ENCODE measurements at places on chromosomes 11 and 22. TPM values are rescaled to one million over a fixed set of nuclear protein-coding genes. Genes with fewer than 3 reads are reported as not detected.

PLEKHA7 gene
- 8.1 TPM for total RNA-seq

DNA sequence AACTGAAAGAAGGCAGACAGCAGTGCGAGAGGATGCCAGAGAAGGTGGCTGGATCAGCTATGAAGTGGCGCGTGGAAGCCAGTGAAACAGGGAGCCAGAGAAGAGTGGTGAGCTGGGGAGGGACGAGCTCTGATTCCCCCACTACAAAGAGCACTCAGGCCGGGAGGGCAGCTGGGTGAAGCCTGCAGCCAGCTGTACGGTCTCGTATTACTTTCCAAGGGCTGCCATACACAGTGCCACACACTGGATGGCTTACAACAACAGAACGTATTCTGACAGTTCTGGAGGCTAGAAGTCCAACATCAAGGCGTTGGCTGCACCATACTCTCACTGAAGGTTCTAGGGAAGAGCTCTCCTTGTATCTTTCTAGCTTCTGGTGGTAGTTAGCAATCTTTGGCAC is 47.1 kb upstream of the WNT11 start:
- no peak for DNase-seq

GRCh38 chr22:43566561-43567332 is 154.9 kb downstream of the MPPED1 start:
- no peak for DNase-seq

- DNase-seq = no peak
Measured at GRCh38 chr11:64744544-64745188, 724 bp upstream of the RASGRP2 start.

- no peak for DNase-seq
Measured at GRCh38 chr22:33163815-33164214, 105.6 kb upstream of the SYN3 start.

DNA sequence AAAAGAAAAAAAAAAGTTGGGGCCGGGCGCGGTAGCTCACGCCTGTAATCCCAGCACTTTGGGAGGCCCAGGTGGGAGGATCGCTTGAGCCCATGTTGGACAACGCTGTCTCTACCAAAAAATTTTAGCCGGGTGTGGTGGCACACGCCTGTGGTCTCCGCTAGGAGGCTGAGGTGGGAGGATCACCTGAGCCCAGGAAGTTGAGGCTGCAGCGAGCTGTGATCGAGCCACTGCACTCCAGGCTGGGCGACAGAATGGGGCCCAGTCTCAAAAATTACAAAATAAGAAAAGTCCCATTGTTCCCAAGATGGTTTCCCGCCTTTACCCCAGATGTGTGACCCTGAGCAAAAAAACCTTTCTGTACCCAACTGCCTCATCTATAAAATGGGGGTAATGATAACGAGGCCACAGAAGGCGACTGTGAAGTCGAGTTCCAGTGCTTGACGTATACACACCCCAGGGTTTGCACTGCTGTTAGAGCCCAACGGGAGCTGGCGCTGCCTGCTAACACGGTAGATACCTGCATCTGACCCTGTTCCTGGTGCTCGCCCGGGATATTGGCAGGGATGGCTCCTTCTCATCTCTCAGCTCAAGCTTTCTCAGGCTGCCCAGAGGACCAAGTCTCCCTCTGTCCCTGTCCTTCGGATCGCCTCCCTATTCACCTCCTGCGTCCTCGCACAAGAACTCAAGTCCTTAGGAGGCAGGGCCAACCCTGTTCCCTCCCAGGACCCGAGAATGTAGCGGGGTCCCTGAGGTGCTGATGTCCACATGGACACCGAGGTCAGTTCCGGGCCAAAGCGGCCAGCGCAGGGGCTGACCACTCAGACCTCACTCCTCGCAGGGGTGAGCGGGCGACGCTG is 1.1 kb upstream of the RPLP2 start:
- DNase-seq = no peak

DNA sequence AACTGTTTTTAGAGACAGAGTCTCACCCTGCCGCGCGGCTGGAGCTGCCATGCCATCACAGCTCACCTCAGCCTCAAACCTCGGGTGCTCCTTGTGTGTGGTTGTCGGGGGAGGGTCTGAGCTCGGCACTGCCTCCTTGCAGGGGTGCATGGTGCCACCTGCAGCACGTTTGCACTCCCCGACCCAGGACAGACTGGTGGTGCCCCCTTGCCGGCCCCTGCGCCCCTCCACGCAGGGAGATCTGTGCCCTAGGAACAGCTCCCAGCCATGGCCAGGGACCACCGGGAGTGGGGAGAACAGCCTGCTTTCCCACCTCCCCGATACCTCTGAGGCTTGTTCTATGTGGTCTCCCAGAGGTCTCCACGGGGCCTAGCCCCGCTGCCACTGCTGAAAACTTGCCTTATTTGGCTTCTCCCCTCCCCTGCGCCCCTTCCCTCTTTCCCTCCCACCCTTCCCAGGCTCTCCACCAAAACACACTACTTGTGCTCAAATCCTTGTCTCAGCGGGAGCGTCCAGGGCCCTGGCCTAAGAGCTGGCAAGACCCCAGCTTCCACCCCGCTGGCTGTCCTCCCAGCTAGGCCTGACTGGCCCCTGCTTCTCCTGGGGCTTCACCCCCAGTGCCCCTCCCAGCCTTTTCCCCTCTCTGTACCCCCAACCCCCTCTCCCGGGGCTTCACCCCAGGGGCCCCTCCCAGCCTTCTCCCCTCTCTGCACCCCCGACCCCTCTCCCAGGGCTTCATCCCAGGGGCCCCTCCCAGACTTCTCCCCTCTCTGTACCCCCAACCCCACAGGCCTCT is 13.4 kb upstream of the TPCN2 start:
- no peak for DNase-seq

DNA sequence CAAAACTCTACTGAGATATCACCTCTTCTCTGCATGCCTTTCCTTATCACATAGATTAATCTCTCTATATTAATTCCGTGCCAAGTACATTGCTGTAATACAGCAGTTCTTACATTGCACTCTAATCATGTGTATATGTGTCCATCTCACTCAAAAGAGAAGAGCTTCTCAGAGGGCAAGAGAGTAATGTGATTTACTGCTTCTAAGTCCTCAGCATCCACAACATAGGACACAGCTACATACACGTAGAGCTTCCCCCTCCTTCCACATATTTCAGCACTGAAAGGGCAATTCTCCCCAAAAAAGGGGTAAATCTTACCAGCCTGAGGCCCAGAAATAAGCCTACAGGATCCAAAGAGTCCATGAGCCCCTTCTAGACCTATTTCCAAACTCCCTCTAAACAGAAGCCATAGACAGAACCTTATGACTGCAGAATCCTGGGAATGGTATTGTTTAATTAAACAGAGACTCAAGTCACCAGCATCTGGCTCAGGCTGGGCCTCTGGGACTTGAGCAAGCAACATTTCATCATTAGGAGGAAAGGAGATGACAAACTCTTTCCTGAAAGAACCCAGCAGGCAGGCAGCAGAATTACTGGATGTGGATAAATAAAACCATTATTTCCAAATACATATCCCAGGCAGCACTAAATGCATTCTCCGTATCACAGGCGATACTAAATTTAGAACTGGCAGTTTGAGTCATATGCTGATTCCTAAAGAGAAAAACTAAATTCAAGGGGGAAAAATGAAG is 87.2 kb downstream of the KCNC1 start:
- no peak for DNase-seq

KIRREL3 gene
- total RNA-seq = 1.0 TPM

GRCh38 chr22:21857481-21857914 is 9.9 kb downstream of the MAPK1 start:
- no peak for DNase-seq

DNA sequence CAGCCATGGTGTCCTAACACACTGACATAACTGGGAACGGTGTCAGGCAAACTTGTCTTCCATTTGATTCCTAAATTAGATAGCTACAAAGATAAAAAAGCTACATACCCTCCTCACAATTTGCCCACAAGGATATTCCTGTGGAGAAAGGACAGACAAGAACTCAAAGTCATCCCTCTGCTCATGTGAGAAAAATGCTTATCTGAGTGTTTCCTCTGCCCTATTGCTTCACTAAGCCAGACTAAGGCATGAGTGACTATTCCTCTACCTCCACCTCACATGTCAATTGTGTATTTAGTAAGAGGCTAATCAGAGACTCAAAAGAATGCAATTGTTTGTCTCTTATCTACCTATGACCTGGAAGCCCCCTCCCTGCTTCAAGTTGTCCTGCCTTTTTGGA is 247.7 kb downstream of the DDX10 start:
- DNase-seq = no peak

DNA sequence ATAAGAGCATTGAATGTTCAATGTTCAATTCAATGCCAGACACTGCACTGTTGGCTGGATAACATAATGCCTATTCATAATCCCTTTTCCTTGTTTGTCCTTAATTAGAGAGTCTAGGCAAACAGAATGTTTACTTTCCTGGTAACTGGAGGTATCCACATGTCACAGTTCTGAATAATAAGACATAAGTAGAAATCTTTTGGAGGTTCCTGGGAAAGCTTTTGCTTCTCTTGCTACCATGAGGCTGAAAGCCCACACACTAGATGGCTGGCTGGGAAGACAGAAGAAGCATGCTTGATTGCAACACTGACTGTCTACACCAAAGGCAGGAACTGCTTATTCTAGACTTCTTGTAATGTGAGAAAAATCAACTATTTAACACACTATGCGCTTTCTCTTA is 79.5 kb downstream of the GAB2 start:
- DNase-seq = no peak

DNA sequence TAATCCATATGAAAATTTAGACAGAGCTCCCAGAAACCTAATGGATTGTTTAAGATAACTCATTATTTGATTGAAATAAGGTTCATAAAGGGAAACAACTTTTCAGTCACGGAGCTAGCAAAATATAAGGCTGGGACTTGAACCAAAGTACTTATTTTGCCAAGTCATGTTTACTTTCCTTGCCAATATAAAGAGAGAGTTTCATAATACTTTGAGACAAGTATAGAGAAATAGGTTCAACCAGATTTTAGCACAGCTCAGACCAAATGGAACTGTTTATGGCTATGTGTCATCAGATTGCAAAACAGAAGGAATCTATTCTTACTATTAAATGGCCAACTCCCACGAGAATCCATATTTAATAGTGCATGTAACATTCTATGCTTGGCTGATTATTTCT is 1517.5 kb upstream of the TENM4 start:
- no peak for DNase-seq

NLRP6 gene
- total RNA-seq = not detected

RIMBP3C gene
- 0.26 TPM for total RNA-seq

GRCh38 chr11:2168286-2169004 is 3.2 kb downstream of the TH start:
- no peak for DNase-seq

DNA sequence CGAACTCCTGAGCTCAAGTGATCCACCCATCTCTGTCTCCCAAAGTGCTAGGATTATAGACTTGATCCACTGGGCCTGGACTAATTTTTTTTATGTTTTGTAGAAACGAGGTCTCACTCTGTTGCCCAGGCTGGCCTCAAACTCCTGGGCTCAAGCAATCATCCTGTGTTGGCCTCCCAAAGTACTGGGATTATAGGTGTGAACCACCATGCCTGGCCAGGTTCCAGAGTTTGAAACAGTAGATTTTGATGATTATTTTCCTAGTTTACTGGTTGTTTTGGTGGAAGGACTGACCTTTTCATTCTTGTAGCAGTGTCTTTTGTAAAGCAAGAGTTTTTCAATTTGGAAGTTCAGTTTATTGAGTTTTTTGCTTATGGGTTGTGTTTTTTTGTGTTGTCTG is 15.0 kb downstream of the CABIN1 start:
- no peak for DNase-seq

CCDC116 gene
- 0.53 TPM for total RNA-seq

NAALAD2 gene
- total RNA-seq = 49.1 TPM

- no peak for DNase-seq
Measured at GRCh38 chr11:102849311-102849710, 5.9 kb upstream of the MMP3 start.

GRCh38 chr11:47498149-47498548 is 49.2 kb upstream of the RAPSN start:
- no peak for DNase-seq

KLHL35 gene
- 1.7 TPM for total RNA-seq

DNA sequence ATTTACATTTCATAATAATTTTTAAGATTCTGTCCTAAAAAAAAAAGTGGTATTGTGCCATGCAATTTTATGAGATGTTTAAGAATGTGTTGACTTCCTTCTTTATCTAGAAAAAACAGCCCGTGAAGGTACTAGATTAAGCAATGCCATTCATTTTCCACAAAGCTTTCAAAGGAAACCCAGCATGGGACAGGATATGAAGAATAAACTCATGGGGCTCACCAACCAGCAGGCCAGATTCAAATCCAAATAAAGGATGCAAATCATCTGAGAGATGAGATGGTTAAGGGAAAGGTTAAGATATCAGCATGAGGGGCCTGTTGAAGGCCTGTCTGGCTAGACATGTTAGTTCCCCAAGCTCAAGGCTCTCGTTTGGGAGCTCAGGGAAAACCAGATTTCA is 199.1 kb downstream of the SWAP70 start:
- DNase-seq = no peak

DNA sequence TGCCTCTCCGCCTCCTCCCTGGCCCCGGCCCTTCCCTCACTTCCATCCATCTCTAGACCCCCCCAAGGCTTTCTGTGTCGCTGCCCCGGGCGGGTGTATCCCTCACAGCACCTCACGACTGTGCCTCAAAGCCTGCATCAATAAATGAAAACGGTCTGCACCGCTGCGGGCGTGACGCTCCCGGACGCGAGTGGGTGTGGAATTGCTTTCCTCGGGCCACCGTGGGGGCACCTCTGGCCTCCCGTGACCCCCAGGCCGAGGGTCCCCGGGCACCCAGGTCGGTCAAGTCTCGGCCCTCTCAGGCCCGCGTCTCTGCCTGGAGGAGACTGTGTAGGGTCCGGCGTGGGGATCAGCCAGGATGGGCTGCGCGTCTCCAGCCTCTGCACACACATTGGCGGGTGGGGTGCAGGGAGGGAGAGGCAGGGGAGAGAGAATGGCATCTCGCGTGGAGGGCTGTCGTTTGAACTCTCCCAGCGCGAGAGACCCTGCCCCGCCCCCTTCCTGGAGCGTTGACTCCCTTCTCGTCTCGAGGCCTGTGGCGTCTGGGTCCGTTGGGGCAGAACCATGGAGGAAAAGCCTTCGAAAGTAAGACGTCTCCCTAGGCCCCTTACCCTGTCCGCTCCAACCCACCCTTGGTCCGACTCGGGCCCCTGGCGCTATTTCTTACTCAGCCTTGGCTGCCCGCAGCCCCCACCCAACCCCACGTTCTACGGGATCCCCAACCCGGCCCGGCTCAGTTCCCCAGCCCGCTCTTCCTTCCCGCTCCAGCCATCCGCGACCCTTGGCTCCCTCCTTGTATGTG is at the start of gene CATSPERZ:
Gene CATSPERZ (plus strand): TSS at position 512 of the 802 bp plus-strand sequence. CDS start 53 bp downstream, at position 565.
- DNase-seq = no peak

DNA sequence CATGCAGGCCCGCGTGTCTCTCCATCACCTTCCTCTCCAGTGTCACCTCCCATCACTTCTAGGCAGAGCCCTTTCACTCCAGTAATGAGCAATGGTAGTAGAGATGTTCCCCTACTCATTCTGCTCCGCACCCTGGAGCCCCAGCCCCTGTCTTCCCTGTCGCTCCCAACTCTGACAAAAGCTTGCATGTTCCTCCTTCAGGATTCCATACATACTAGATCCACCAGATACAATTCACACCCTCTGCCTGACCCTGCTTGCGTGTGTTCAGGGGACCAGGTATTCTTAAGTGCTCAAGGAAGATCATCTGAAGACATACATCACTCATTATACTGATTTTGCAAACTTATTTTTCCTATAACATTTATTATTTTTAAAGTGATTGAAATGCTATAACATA is 222.7 kb downstream of the SNX19 start:
- no peak for DNase-seq
